ENCODE measurements at places on chromosomes 3 and 15.

DNA sequence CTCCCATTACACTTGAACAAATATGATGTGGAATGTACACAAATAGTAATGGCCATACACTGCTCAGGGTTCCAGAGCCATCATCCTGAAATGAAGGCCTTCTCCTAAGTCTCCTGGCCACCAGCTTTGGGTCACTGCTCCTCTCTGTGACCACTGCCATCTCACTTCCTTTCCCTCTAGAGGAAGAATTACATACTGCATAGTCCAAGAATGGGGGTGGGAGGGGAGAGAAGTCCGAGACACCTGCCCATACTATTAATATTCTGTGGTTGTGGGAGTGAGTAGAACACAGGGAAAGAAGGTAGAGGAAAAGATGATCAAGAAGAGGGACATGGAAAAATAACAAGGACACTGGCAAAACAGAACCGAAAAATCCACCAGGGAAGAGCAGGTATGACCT lies 20.6 kb downstream of the ETV5 start:
- no peak overlapping the region for H3K27ac ChIP-seq
- peaks cover 30% of the 10 kb centered on the region for H3K27me3 ChIP-seq
- H3K36me3 ChIP-seq = no peaks in the 10 kb centered on the region

GRCh38 chr15:90001062-90001682 lies at the start of gene ZNF710:
ZNF710 (plus strand) TSS chr15:90001324; CDS start chr15:90067138, 65,814 bp downstream.
- H3K27ac ChIP-seq = peak within 1 kb of the TSS; percentile 97
- H3K27me3 ChIP-seq = peaks cover 25% of the 10 kb centered on the region
- H3K4me3 ChIP-seq = peak within 1 kb of the TSS; percentile 99
- H3K36me3 ChIP-seq = peaks cover 24% of the 10 kb centered on the region
- peaks cover 55% of the 10 kb centered on the region for H3K4me1 ChIP-seq
- DNase-seq = peak; percentile 62

DNA sequence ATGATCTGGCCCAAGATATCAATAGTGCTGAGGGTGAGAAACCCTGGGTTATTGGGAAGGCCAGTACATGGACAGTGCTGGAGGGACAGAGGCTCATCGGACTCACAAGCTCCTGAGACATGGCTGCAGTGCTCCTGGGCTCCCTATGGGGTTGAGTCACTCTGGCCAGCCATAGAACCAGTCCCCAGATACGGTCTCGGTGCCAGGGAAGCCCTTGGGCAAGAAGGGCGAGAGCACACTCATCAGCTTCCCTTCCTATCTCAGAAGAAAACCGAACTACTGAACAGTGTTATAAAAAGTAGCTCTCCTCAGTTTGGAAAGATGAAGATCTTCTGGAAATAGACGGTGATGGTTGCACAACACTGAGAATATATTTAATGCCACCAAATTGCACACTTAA lies 34.4 kb downstream of the POC1A start:
- H3K27me3 ChIP-seq = no peaks in the 10 kb centered on the region
- peaks cover 22% of the 10 kb centered on the region for H3K4me1 ChIP-seq
- H3K36me3 ChIP-seq = peaks cover 14% of the 10 kb centered on the region
- DNase-seq = no peak
- no peak overlapping the region for H3K4me3 ChIP-seq

GRCh38 chr15:88185584-88185983 lies 71.0 kb downstream of the NTRK3 start:
- no peak for DNase-seq
- H3K36me3 ChIP-seq = no peaks in the 10 kb centered on the region
- no peaks in the 10 kb centered on the region for H3K4me1 ChIP-seq
- H3K27me3 ChIP-seq = no peaks in the 10 kb centered on the region
